Cerebellum (tissue), 4 donors: ENCODE measurements at places on chromosomes 7 and 10.
A peak's percentile ranks its signal among the peaks of the same experiment; 100 is the strongest.

- peak; percentile 56 for DNase-seq
Measured at GRCh38 chr10:79106256-79107050, 37.7 kb downstream of the ZMIZ1 start.

DNA sequence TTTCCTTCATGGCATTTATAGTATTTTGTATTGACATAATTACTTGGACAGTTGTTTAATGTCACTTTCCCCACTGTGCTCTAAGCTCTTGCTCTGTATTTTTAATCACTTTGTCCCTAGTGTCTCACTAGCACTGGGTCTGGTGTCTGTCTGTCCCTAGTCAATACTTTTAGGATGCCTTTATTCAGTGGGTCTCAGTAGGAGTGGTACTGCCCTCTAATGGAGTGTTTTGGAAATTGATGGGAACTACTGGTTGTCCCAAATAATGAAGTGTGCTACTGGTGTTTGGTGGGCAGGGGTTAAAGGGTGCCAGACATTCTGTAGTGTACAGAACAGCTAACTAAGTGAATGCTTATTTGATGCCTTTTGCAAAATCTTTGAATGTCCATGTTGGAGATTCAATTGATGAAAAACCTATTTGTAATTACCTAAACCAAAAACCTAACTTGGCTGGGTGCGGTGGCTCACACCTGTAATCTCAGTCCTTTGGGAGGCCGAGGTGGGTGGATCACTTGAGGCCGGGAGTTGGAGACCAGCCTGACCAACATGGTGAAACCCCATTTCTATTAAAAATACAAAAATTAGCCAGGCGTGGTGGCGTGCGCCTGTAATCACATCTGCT is 33.3 kb downstream of the CDK14 start:
- DNase-seq: no peak

DNA sequence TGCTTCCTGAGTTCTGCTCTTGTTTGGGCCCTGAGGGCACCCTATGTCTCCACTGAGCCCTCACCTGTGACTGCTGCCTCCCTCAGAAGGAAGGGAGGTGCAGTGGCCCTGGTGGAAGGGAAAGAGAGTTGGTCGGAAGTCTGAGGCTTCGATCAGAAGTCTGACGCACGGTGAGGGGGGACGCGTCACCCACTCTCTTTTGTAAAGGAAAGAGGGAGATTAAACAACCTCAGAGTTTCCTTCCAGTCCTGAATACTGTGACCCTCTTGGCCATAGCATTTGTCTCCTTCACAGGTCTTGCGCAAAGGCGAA is 31.4 kb upstream of the TRIM8 start:
- no peak for DNase-seq

DNA sequence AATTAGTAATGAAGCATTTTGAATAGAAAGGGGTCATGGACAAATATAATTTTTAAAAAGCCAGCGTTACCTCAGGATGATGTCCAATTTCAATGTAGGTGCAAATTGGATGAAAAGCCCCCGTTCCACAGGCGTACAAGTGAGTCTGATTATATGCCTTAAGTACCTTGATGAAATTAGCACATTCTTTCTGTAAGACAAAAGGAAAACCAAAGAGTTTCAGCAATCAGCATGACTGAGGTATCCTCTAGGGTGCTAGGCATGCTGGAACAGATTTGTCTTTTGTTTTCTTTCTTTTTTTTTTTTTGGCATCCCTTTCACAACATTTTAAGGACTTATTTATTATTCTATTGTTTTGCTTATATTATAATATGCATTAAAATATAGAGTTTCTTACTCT is 84.2 kb downstream of the SEMA3A start:
- DNase-seq: no peak

DNA sequence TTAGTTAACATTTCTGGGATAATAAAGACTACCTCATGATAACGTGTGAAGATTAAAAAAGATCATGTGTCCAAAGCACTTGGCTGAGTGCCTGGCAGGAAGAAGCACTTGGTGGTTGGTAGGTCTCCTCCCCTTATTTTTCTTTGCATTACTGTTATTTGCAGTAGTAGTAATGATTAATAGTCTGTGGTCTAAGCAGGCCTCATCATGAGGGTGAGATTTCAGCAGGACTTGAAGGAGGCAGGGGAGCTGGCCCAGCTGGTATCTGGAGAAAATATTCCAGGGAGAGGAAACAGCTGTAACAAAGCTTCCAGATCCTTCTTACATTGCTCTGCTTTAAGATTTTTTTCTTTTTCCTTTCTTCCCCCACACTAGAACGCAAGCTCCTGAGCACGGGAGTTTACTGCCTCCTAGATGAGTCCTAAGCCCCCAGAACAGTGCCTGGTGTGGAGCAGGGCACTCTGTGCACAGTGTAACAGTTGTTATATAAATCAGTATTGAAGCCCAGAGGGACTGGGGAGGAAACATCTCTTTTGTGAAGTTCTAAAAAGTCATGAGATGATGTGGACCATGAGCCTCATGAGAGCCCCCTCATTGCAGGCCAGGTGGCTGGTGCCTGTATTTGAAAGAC is 31.1 kb upstream of the RHEB start:
- no peak for DNase-seq
